ENCODE measurements at places on chromosomes 4 and X.

DNA sequence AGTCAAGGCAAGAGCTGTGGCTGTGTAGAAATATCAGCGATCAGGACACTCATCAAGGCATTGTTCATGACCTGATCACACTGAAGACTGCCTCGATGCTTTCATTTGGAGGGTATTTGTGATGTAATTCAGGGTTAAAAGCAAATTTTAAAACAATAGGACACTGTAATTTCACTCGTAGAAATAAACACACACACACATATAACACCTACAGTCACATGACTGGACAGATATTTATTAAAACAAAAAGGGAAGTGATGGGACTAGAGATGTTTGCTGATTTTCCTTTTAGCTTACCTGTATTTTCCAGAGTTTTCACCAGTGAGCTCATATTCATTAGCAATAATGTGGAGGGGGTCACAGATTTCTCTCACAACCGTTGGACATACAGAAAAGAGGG, 51.1 kb upstream of the KDR start:
- no peak for DNase-seq

GRCh38 chr4:134393592-134393991, 192.0 kb upstream of the PABPC4L start:
- DNase-seq: no peak

DNA sequence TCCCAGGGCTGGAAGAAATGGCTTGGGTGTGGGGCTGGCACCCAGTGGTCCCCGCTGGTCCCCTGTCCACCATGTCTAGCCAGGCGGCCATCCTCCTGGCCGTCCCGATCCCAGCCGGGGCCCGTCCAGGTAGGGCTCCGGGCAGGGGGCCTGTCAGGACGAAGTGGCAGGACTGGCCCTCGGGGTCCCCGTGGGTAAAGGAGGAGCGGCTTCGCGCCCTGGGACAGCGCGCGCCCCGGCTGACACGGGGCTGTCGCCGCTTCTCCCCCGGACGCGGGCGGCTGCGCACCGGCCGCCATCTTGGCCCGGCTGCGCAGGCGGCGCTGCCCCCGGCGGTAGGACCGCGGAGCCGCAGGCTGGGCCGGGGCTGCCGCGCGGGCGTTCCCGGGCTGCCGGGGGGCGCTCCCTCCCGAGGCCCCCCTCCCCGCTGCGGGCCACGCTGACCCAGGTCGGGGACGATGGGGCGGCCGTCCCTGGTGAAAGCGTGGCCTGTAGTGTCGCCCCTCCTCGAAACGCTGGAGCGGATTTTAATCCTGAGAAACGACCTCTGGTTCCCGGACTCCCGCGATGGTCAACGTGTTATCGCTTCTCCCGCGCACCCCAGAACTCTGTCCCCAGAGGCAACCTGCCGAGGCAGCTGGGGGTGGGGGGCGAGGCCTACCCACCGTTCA, 60.4 kb upstream of the BCOR start:
- no peak for DNase-seq

- no peak for DNase-seq
These were observed 35.3 kb upstream of the SPRY1 start for GRCh38 chr4:123361195-123361861.

DNA sequence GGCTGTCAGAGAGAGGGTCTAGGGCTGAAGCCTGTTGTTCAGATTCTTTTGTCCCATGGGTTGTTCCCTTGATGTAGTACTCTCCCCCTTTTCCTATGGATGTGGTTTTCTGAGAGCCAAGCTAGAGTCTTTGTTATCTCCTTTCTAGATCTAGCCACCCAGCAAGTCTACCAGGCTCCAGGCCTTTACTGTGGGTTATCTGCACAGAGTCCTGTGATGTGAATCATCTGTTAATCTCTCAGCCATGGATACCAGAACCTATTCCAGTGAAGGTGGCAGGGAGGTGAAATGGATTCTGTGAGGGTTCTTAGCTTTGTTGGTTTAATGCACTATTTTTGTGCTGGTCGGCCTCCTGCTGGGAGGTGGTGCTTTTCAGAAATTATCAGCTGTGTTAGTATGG, 109.5 kb downstream of the PRR32 start:
- no peak for DNase-seq

DNA sequence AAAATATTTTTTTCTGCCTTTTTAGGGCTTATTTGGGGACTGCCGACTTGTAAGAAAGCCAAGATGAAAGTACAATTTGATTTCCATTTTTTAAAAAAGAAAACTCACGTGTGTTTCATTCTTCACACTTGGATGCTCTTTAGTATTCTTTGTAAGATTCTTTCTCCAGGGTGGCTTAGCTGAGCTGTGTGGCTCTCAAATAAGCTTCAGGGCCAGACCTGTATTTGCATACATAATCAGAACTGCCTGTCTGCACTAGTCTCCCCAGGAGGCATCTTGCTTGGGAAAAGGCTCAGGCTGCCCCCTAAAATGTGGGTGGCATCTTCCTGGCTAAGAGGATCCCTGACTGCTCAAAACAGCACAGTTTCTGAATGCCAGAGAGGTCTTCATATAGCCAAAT, 498.4 kb downstream of the MID1IP1 start:
- DNase-seq: no peak

- no peak for DNase-seq
These were observed at the start of gene PROM1 for GRCh38 chr4:16083241-16084191. TSS of gene PROM1 (minus strand) at chr4:16084023. CDS start at chr4:16075906, 8,117 bp downstream.

DNA sequence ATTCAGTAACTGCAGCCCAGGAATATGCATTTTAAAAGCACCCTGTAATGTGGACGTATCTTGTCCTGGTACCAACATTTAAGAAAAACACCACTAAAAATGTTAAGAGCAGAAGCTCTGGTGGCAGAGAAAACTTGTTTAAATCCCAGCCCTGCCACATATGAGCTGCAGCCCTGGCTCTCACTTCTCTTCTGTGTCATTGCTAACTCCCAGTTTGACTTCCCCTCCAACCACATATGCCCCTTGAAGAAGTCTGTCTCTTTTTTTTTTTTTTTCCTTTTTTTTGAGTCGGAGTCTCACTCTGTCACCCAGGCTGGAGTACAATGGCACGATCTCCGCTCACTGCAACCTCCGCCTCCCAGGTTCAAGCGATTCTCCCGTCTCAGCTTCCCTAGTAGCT, 14.8 kb downstream of the LHFPL1 start:
- DNase-seq: no peak

DNA sequence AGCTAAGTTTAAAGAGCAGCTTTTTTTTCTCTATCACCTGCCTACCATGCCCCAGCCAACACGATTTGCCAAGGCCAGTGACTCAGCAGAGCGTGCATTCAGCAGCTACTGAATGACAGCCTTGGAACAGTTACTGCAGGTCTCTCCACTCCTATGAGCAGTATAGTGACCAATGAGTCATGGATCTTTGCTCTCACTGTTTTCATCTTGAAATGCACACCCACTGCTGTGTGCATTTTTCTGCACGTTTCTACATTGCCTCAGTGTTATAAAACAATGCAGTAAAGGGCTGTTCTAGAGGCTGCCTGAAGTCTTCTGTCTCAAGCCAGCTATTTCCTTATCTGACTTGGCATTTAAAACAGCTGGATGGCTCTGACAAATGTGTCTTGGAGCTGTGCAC, 66.0 kb upstream of the C4orf54 start:
- no peak for DNase-seq

- no peak for DNase-seq
These were observed 8.7 kb upstream of the ITGB1BP2 start for GRCh38 chrX:71292669-71293365.

- no peak for DNase-seq
These were observed 45.7 kb downstream of the RBM47 start for GRCh38 chr4:40583850-40584439.

DNA sequence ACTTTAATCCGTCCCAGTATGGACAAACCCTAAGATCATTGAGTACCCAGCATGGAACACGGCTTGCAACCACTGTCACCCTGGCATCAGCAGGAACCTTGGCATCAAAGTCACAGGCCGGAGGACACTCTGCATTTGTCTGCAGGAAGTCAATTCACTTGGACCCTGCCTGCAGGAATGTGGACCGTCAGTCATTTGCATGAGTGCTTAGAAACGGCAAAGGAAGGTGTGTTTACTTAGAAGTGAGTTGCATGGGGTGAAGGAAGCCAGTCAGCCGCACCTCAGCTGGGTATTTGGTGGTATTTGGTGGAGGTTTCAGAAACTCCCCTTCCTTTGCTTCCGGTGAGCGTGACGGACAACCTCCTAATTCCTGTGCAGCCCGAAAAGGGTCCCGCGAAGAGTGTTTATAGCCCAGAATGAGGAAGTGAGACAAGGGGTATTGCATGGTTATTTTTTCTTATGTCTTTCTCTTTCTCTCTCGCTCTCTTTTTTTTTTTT, 15.5 kb downstream of the P2RY8 start:
- no peak for DNase-seq

- DNase-seq: no peak
These were observed 187.8 kb downstream of the MID1IP1 start for GRCh38 chrX:38989076-38989475.

GRCh38 chr4:53011259-53011905, 149.3 kb downstream of the RASL11B start:
- no peak for DNase-seq

DNA sequence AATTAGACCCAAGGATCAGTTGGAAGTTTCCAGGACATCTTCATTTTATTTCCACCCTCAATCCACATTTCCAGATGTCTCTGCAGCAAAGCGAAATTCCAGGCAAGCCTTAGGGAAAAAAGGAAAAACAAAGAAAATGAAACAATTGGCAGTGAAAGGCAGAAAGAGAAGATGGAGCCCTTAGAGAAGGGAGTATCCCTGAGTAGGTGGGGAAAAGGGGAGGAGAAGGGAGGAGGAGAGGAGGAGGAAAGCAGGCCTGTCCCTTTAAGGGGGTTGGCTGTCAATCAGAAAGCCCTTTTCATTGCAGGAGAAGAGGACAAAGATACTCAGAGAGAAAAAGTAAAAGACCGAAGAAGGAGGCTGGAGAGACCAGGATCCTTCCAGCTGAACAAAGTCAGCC, at the start of gene PLP1:
Gene PLP1 (plus strand): TSS at position 295 of the 400 bp plus-strand sequence. CDS start 156 bp downstream, outside the sequence.
- DNase-seq: no peak

DNA sequence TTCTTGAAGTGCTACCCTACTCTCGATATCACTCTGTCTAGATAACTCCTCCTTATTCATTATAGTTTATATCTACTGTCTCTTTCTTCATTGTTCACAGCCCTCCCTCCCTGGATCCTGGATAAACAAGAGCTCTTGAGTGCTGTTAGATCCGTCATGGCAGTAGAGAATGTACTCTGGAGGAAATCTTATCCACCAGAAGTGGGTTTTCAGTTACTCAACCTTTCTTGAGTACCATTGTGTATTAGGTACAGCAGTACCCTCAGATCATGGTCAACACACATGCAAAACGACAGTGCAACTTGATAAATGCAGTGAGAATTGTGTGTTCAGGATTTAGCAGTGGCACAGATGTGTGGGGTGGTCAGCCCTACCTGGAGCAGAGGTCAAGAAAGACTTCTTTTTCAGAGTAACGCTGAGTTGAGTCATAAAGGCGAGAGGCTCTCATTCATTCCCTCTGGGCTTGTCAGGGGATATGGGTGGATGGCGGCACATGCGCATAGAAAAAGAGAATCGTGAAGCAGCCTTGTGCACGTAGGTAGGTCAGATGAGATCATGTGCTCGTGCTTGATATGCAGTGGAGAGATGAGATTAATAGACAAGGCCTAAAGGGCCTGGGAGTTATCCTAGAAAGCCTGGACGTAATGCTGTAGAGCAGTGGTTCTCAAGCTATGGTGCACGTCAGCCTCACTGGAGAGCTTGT, 89.5 kb downstream of the SNX25 start:
- no peak for DNase-seq

GRCh38 chrX:102863735-102864134, 73.3 kb upstream of the RAB40AL start:
- DNase-seq: peak; percentile 62

- no peak for DNase-seq
These were observed 116.8 kb downstream of the NAA11 start for GRCh38 chr4:79209081-79209480.

DNA sequence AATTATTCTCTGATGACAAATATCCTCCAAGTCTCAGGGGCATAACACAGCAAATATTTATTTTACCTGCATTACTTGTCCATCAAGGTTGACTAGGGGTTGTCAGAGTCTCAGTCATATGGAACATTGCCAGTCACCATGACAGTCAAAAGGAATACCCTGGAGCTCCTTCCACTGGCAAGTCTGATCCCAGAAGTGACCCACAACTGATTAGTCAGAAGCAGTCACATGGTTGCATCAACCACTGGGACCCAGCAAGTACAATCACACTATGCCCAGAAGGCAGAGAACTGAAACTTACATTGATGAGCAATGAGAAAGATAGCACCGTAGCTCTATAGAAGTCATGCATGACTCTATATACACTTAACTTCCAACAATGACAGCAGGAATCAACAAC, 41.9 kb upstream of the SOD3 start:
- DNase-seq: no peak

GRCh38 chr4:156293657-156294297, 340.1 kb upstream of the CTSO start:
- DNase-seq: no peak

DNA sequence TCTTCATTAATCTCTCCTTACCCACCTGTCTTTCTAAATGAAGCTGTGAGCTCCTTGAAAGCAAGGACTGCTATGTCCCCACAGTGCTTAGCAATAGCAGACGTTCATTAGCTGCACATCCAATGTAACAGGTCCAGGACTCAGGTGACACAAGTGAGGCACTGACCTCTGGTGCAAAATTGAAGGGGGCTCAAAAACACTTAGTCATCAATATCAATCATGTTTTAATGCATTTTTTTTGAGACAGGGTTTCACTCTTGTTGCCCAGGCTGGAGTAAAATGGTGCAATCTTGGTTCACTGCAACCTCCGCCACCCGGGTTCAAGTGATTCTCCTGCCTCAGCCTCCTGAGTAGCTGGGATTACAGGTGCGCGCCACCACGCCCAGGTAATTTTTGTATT, 56.1 kb upstream of the ADGRG2 start:
- no peak for DNase-seq

- no peak for DNase-seq
These were observed 16.4 kb downstream of the NAP1L5 start for GRCh38 chr4:88681209-88681608.

- no peak for DNase-seq
These were observed 542.9 kb upstream of the GRIA3 start for GRCh38 chrX:122641136-122641535.

DNA sequence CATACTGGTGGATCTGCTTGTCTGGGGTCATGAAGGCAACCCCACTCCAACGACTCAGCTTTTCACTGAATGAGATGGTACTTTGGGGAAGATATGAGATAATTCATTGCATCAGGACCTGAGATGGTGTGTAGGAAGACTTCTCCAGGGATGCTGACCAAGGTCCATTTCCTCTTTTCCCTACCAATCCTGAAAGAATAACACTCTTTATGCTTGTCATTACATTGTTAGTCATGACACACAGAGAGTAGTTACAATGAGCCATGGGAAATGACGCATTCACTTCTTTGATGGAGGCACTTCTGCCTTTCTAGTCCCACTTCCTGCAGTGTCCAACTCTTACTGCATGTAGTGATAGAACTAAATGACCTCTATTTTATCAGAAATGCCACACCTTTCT, 58.6 kb downstream of the AREG start:
- no peak for DNase-seq

DNA sequence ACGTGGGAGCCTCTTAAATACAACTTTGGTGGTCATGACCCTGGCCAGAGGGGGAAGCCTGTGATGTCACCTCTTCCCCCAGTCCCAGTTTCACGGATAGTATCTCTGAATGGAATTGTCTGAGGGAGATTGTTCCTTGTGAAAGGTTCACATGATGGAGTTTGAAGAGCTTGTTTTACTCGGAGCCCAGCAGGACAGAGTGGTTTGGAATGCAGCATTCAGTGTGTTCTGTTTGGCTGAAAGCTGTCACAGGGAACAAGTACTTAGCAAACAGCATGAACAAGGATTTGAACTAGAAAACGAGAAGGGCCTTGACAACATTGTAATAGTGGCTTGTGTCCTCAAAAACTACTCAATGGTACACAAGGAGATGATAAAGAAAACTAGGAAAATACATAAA, 133.9 kb upstream of the CXorf66 start:
- DNase-seq: no peak
